ENCODE measurements at places on chromosomes 5 and 9.

GRCh38 chr9:93536874-93537273 lies 39.5 kb upstream of the PHF2 start:
- DNase-seq, result no peak

DNA sequence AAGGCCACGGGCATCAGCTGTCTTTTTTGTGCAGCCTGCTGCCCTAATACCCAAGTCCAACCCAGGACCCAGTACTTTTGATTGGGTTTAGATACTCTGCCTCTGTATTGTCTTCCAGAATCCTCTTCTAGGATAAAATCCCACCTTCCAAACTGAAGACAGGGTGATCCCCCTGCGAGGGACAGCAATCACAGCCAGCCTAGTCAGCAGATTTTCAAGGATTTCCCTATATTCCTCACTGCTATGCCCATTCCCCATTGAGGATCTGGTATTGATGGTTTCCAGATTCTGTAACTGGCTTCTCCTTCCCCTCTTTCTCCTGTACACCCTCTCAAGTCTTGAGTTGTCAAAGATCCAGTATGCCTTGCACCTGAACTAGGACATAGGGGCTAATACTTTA lies 389.4 kb downstream of the TRIM36 start:
- DNase-seq, result no peak

GRCh38 chr5:93886098-93886806 lies 144.9 kb upstream of the POU5F2 start:
- DNase-seq, result no peak

- no peak for DNase-seq
Observed at GRCh38 chr5:137954131-137954879, 65.0 kb downstream of the PKD2L2 start.

GRCh38 chr9:85522459-85523092 lies 219.2 kb downstream of the AGTPBP1 start:
- DNase-seq, result no peak

- DNase-seq, result no peak
Observed at GRCh38 chr5:174301848-174302625, 256.5 kb downstream of the NSG2 start.

- DNase-seq, result no peak
Observed at GRCh38 chr5:175867587-175868347, 3.6 kb upstream of the CPLX2 start.

DNA sequence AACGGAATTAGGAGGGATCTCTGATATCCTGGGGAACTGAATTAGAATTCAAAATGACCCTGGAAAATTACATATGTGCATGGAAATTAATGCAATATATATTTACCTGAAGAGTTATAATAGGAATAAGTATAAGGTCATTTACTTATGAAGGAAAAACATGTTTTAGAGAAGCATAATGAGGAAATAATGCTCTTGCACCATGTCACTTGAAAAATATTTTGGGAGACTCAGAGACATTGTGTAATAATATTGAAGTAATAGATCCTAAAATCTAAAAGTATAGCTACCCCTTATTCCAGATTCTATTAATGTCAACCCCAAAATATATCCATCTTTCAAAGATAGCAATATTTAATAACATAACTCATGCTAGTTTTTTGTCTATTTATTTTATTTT lies 28.4 kb downstream of the SPZ1 start:
- DNase-seq, result no peak

GRCh38 chr5:150440948-150441812 lies 8.4 kb downstream of the RPS14 start:
- no peak for DNase-seq

DNA sequence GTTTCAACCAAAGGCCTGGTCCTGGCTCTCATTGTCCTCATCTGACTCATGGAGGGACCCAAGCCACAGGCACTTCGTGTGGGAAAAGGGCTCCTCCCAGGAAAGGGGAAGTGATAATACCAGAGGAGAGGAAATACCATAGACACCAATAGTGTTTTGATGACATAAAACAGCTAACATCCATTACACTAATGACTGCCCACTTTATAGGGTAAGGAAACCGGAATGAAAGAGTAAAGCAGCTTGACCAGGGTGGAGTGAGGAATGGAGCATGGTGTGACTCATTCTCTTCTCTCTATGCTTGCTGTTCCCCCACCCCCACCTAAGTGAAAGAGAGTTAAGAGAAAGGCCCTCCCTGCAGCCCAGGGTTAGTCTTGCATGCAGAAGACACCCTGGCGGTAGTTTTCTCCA lies 67.4 kb upstream of the HRH2 start:
- no peak for DNase-seq

GRCh38 chr9:133889584-133890301 lies 102.4 kb downstream of the VAV2 start:
- DNase-seq, result no peak

DNA sequence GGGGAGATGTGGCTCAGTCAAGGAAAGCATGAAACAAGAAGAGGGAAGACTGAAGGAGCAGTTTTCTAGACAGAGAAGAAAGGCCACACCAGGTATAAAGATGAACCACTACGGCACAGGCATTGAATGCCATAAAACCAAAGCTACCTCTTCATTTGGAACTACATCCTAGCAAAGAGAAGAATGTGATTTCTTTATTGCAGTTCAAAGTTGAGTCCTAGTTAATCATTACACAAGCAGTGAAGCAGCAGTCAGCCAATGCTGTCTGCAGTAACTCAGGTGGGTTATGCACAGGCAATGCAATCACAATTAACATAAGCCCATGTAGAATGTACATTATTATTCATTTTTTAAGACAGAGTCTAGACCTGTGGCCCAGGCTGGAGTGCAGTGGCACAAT lies 21.7 kb upstream of the PCAT7 start:
- no peak for DNase-seq

DNA sequence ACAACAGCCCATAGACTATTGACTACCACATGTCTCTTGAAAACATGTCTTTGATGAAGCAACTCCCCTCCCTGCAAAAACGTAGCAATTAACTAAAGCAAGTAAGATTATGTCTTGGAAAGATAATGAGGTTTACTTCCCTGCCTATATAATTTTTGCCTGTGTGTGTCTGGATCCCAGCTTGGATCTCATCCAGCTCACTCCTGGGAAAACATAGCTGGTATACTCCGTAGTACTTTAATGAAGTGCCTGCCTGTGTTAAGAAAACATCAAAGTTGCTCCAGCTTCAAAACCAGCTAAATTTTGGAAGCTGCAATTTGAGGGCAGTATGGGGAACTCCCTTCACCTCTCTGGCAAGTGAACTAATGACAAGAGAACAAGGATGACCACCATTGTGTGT lies 182.6 kb upstream of the C9orf72 start:
- DNase-seq, result no peak

All from activated CD8-positive, alpha-beta memory T cell treated with anti-CD3 and anti-CD28 coated beads for 4 hours (primary cell).